Placental pericyte (primary cell): ENCODE measurements at places on chromosomes 3 and 15. TPM values are rescaled to one million over a fixed set of nuclear protein-coding genes. Genes with fewer than 3 reads are reported as not detected.

ERC2 gene
- under 0.01 TPM in 1 of 2 replicates, not detected in the other for total RNA-seq

RLBP1 gene
- not detected in 2 replicates for total RNA-seq

PLCL2 gene
- 7.7 and 9.0 TPM in 2 replicates for total RNA-seq

SEMA7A gene
- total RNA-seq = 3.3 and 132 TPM in 2 replicates

BLM gene
- total RNA-seq = 0.44 and 17.0 TPM in 2 replicates

PDZRN3 gene
- 15.3 and 67.4 TPM in 2 replicates for total RNA-seq

ZPLD1 gene
- 0.14 and 0.22 TPM in 2 replicates for total RNA-seq

THAP10 gene
- 1.8 and 5.7 TPM in 2 replicates for total RNA-seq

UBL7 gene
- total RNA-seq = 34.4 and 54.7 TPM in 2 replicates

FSIP1 gene
- 0.88 and 1.4 TPM in 2 replicates for total RNA-seq

GLDN gene
- 0.29 and 1.8 TPM in 2 replicates for total RNA-seq

LXN gene
- total RNA-seq = 15.5 and 32.6 TPM in 2 replicates

PLSCR4 gene
- 8.4 and 23.4 TPM in 2 replicates for total RNA-seq

RASL12 gene
- 0.22 and 1.6 TPM in 2 replicates for total RNA-seq

CYP8B1 gene
- not detected in 2 replicates for total RNA-seq

OR5H14 gene
- not detected in 2 replicates for total RNA-seq

SLC22A13 gene
- total RNA-seq = 0.43 and 0.44 TPM in 2 replicates

PRTG gene
- 1.1 and 2.7 TPM in 2 replicates for total RNA-seq

KY gene
- 0.43 TPM in 1 of 2 replicates, not detected in the other for total RNA-seq

PLS1 gene
- 0.22 and 2.1 TPM in 2 replicates for total RNA-seq

ADPRH gene
- 1.3 and 3.7 TPM in 2 replicates for total RNA-seq

KIF15 gene
- total RNA-seq = 0.66 and 14.7 TPM in 2 replicates

GABRG3 gene
- total RNA-seq = not detected in 2 replicates

ANKRD34C gene
- total RNA-seq = not detected in 2 replicates

BHLHE40 gene
- 89.9 and 119 TPM in 2 replicates for total RNA-seq

OR5K2 gene
- not detected in 2 replicates for total RNA-seq

GABRA5 gene
- not detected in 2 replicates for total RNA-seq

APPL1 gene
- total RNA-seq = 18.8 and 55.5 TPM in 2 replicates

RAB6B gene
- under 0.01 and 0.14 TPM in 2 replicates for total RNA-seq

TAGLN3 gene
- 0.14 TPM in 1 of 2 replicates, not detected in the other for total RNA-seq

DUOXA2 gene
- not detected in 2 replicates for total RNA-seq

SPSB4 gene
- total RNA-seq = not detected in 2 replicates

CASR gene
- not detected in 2 replicates for total RNA-seq

CCK gene
- total RNA-seq = not detected in 2 replicates

PLA2G4D gene
- not detected in 2 replicates for total RNA-seq

IL5RA gene
- not detected in 2 replicates for total RNA-seq

SH3GL3 gene
- total RNA-seq = 0.22 TPM in 1 of 2 replicates, not detected in the other

GPR149 gene
- total RNA-seq = not detected in 2 replicates

ZNF620 gene
- total RNA-seq = 0.44 and 0.86 TPM in 2 replicates

CHRM5 gene
- total RNA-seq = under 0.01 TPM in 1 of 2 replicates, not detected in the other

CCNL1 gene
- total RNA-seq = 157 and 186 TPM in 2 replicates

GOLGA8H gene
- total RNA-seq = 0.22 TPM in 1 of 2 replicates, not detected in the other

GHSR gene
- not detected in 2 replicates for total RNA-seq
